Activated CD4-positive, alpha-beta T cell treated with anti-CD3 and anti-CD28 coated beads for 36 hours (primary cell): ENCODE measurements at places on chromosomes 13 and 19. TPM values are rescaled to one million over a fixed set of nuclear protein-coding genes. Genes with fewer than 3 reads are reported as not detected.

HS6ST3 gene
- not detected for total RNA-seq

REXO1 gene
- 49.8 TPM for total RNA-seq

ZNF547 gene
- 1.7 TPM for total RNA-seq

MBD3L3 gene
- total RNA-seq = not detected

SPACA4 gene
- total RNA-seq = not detected

PSG7 gene
- not detected for total RNA-seq

JAK3 gene
- 180 TPM for total RNA-seq

CLEC4M gene
- not detected for total RNA-seq

SERTM1 gene
- total RNA-seq = not detected

KCNJ14 gene
- total RNA-seq = 1.1 TPM

EFNA2 gene
- total RNA-seq = not detected

IRGC gene
- total RNA-seq = not detected

KPNA3 gene
- 51.7 TPM for total RNA-seq

CEBPA gene
- not detected for total RNA-seq

DAND5 gene
- total RNA-seq = 0.25 TPM

ANKLE1 gene
- total RNA-seq = 2.9 TPM

SRRM5 gene
- 0.74 TPM for total RNA-seq

TNFSF9 gene
- total RNA-seq = 0.49 TPM

S1PR4 gene
- total RNA-seq = 32.2 TPM

C1QTNF9B gene
- total RNA-seq = not detected

ZNF667 gene
- total RNA-seq = 3.2 TPM

ERF gene
- 65.5 TPM for total RNA-seq

ZNF20 gene
- 3.3 TPM for total RNA-seq

LHB gene
- 0.39 TPM for total RNA-seq

LILRB5 gene
- not detected for total RNA-seq

MBD3L2 gene
- not detected for total RNA-seq

NANOS3 gene
- 1.6 TPM for total RNA-seq

ZNF763 gene
- total RNA-seq = 1.1 TPM

KLK4 gene
- not detected for total RNA-seq

ZNF221 gene
- 1.8 TPM for total RNA-seq

APC2 gene
- 0.14 TPM for total RNA-seq

LRRC4B gene
- not detected for total RNA-seq

MYPOP gene
- 5.6 TPM for total RNA-seq

F2RL3 gene
- total RNA-seq = not detected

LPAR2 gene
- 21.6 TPM for total RNA-seq

GADD45GIP1 gene
- 36.3 TPM for total RNA-seq

LRRC63 gene
- 0.67 TPM for total RNA-seq

GNG7 gene
- 1.2 TPM for total RNA-seq

MEIOSIN gene
- not detected for total RNA-seq

VSTM1 gene
- total RNA-seq = not detected

ZNF382 gene
- total RNA-seq = 20.0 TPM

PROSER3 gene
- 39.8 TPM for total RNA-seq

EDDM13 gene
- 0.76 TPM for total RNA-seq
